GM12892 (cell line): ENCODE measurements at places on chromosomes 3 and 15.

GRCh38 chr15:89393056-89393455, 58.4 kb upstream of the POLG start:
- no peak for DNase-seq

GRCh38 chr3:46071222-46071858, 44.1 kb upstream of the XCR1 start:
- no peak for DNase-seq

GRCh38 chr3:183541738-183542137, 13.8 kb downstream of the KLHL6 start:
- DNase-seq: no peak

GRCh38 chr15:77921664-77922063, 155.8 kb downstream of the TBC1D2B start:
- no peak for DNase-seq

DNA sequence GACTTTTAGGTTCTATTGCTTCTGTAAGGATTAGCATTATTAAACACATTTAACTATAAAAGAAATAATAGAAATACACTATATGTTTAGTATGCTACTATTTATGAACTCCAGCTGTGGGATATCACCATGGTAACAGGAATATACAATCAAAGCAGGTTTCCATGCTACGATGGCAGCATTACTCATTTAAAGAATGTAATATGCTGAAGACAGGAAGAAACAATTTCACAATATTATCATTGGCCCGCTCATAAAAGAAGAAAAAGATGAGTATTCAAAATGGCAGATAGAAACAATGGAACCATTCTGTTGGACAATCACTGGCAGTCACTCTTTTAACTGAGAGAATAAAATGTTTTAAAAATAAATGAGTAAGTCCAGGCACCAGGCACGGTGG, 153.4 kb downstream of the CBLB start:
- no peak for DNase-seq

- no peak for DNase-seq
Observed at GRCh38 chr15:59688423-59688781, 718 bp downstream of the BNIP2 start.

DNA sequence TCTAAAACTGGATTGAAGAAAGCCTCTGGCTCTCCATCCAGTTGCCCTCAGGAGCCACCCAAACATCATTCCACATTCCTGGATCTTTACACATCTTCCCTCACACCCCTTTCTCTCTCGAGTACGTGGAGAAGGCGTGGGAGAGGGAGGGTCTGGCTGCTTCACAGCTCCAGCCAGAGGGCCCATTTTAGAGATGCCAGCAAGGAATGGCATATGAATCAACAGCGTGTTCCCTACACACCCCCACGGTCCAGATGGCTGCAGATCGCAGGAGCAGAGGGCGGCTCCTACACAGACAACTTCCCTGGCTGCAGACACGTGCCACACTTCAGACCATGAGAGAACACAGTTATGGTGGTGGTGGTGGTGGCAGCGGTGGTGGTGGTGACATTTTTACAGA, 280.1 kb downstream of the ERC2 start:
- DNase-seq: no peak

- no peak for DNase-seq
Observed at GRCh38 chr15:25385986-25386385, 52.8 kb downstream of the UBE3A start.

DNA sequence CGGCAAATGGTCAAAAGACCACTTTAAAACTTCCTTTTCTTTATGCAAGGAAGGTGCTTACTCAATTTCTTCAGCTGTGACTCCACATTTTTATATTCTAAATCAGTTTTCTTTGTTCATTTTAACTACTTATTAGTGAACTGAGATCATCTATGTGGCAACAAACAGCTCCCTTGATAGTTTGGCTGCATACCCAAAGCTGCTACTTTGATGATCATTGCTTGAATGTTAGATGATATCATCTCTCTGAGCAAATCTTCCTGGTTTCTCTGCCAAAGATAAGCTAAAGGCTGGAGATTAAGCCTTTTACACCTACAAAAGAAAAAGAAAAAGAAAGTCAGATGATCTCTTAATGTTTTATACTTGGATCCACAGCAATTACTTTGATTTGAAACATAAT, 95.5 kb downstream of the DPH6 start:
- no peak for DNase-seq

DNA sequence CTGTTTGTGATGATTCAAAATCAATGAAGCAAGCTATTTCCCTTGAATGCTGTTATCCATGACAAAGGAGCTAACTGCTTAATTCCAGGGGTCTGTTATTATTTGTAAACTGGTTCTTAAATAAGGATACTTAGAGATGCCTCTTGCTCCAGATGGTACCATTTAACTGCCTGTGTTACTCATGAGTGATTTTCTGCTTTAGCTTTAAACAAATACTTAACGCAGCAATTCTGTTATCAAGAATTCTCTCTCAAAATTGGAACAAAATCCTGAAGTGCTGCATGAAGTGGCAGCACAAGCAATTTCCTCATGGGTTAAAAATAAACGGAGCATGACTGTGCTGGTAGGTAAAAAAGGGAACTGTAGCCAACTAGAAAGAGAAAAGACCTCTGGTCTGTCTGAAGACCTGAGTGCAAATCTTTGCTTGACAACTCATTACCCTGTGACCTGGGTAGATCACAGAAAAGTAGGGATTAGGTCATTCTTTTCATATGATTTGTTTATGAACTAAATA, 62.5 kb upstream of the GBE1 start:
- no peak for DNase-seq

DNA sequence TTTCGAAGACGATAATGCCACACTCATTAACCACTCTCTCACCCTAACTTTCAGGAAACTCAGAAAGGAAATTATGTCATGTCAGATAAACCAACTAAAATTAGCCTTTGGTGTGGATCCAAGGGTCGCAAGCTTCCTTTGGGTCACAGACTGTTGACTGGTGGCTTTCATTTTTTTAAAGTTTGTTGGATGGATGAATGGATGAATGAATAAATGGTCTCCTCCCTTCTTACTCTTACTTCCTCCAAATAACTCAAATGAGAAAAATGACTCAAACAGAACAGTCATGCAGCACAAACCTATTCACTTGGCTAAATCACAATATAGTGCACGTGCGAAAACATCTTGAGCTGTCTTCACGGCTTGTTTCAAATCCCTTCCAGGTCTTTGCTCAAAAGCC, 82.9 kb upstream of the HACD2 start:
- no peak for DNase-seq

- no peak for DNase-seq
Observed at GRCh38 chr3:110623571-110623970, 448.0 kb upstream of the NECTIN3 start.

GRCh38 chr3:81910244-81910852, 148.9 kb upstream of the GBE1 start:
- DNase-seq: no peak
